ENCODE measurements at places on chromosomes 7 and 10.

- DNase-seq, result peak; percentile 28
Observed at GRCh38 chr10:105840288-105840770, 1199.2 kb downstream of the SORCS3 start.

DNA sequence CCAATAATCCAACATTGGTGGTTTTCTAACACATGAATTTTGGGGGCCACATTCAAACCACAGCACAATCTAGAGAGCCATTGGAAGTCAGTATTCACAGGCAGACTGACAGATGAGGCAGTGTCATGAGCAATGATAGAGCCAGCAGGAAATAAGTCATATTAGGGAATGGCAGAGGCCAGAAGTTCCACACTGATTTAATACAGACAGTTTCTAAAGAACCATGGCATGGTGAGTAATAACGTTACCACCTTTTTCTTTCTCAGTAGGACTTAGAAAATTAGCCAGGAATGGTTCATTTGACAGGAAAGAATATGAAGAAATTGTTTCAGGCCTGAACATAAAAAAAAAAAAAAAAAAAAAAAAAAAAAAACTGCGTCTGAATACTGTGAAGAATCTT, 210.3 kb downstream of the GPAM start:
- peak; percentile 1 for DNase-seq

- no peak for DNase-seq
Observed at GRCh38 chr7:94127026-94127425, 122.9 kb upstream of the BET1 start.

DNA sequence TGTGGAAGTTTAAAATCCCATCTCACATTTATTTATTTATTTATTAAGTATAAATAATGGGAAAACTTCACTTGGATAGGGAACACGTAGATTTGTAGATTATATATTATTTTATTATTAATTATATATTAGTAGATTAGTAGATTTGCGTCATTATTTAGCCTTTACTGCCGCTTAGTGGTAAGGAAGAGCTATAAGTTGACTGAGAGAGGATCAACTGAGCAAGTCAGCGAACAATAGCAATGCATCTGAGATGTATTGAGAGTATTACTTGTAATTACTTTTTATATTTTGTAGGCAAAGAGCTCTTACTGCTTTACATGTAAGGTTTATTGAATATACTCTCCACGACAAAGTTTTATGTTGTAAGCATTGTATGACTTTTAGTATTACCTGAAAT, 244.5 kb upstream of the ANKRD30A start:
- peak; percentile 27 for DNase-seq

GRCh38 chr7:106457678-106458077, 172.9 kb upstream of the NAMPT start:
- DNase-seq, result no peak

GRCh38 chr10:1316121-1316808, 260.1 kb downstream of the WDR37 start:
- no peak for DNase-seq

GRCh38 chr10:93518531-93518930, 22.1 kb downstream of the CEP55 start:
- no peak for DNase-seq

GRCh38 chr10:3287572-3288445, 115.2 kb upstream of the PITRM1 start:
- no peak for DNase-seq

GRCh38 chr10:113326160-113327111, 226.4 kb upstream of the HABP2 start:
- peak; percentile 98 for DNase-seq

DNA sequence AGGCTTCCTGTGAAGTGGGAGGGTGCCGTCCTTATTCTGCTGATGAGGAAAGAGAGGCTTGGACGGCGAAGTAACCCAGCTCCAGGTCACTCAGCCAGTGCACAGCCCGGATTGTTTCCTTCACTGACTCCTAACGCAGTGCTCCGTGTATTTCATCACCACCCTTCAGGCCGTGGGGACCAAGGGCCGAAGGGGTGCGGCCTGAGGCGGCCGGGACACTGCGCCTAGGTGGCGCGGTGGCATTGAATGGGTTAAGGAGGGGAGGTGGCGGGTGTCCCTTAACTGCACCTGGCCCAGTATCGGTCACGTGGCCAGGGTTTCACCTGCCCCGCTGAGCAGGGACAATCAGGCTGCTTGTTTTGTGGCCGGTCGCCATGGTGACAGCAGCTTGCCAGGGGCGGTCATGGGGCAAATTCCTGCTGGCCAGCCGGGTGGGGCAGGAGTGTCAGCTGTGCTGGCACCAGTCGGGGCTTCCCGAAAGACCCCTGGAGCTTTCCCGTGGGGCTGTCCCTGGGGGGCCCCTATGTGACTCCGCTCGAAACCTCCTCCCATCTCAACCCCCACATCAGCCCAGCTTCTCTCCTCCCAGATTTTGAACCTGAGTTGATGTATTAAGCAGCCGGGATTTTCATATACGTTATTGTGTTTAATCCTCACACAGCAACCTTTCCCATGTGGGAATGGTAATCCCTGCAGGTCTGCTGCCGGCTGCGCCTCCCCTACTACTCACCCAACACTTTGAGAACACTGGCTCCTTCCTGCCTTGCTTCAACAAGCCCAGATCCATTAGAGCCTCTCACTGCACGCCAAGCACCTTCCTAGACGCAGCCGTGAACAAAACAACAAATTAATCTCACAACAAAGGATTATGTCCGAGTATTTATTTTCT, 4.4 kb upstream of the ABHD11 start:
- no peak for DNase-seq

DNA sequence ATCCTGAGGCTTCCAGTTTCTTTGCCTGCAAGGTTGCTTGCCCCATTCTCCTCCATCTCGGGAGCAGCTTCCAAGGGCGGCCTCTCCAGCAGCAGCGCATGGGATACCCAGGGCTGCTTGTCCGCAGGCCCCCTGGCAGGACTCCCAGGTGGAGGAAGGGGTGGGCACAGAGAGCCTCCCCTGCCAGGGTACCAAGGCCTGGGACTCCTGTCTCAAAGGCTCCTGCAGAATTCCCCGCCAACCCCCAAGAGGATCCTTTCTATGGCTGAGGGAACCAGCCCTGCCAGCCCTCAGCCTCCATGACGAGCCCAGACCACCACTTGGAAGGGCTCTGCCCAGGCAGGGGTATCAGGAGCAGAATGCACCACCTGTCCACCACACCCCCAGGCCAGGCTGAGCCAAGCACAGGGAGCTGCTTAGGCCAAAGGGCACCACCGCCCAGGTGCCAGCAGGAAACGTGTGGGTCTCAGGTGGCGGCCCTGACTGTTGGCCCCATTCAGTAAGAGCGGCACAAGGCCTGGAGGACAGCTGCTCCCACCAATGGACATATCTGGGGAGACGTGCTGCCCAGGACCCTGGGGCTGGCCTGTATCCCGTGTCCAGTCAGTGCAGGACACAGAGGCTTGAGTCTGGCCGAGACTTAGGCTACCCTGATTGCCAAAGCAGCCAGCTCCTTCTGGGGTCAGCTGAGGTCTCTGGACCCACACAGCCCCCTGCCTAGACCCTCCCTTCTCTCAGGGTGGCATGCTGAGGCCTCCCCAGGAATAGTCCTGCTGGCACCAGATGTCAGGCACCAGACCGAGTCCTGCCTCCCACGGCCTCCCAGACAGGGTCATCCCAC, 33.8 kb upstream of the INPP5A start:
- no peak for DNase-seq

DNA sequence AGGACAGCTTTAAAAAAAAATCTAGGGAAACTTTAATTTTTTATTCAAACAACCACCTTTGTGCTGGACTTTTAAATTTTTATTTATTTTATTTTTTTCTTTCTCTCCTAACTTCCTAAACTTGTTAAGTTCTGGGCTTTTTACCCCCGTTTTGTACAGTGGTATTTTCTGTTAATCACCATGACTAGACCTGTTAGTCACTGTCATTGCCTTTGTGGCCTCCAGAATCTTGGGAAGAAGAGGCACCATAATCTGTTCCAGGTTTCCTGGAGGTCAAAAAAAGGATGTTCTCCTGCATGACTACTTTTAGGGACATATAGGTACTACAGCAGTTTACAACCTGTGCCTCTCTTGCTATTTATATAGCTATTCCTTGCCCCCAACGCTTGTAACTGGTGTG, 31.1 kb upstream of the DDX50 start:
- DNase-seq, result peak; percentile 5

DNA sequence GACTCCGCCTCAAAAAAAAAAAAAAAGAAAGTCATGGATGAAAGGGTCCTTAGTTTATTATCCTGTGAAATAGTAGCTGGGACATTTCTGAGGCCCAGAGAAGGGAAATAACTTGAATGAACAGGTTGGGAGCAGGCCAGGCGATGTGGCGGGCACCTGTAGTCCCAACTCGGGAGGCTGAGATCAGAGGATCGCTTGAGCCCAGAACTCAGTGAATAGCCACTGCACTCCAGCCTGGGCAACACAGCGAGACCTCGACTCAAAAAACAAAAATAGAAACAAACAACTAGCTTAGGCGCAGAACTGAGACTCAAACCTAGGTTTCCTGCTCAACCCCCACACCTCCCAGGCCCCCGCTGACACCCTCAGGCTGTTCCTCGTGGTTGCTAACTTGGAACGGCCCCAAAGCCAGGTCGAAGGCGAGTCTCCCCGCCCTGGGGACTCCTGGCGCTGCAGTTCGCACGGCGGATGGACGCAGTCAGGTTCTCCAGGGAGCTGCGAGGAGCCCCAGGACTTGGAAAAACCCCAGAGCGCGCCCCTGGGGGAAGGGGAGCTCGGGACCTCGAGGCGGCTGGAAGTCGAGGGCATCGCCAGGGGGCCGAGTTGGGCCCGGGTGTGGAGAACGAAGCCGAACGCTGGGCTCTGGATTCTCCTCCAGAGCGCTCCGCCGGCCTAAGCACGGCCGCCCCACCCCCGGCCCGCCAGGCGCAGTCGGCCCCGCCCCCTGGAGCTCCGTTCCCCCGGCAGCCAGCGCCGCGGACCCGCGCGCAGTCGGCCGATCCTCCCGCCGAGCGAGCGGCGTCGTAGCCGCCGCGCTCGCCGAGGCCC, at the start of gene STOX1:
Gene STOX1, plus strand, starts transcription at position 768 of the 828 bp plus-strand sequence. CDS start 93 bp downstream, outside the sequence.
- peak; percentile 63 for DNase-seq

GRCh38 chr10:32245760-32246159, 101.2 kb downstream of the EPC1 start:
- DNase-seq, result no peak

GRCh38 chr7:18828260-18828993, 289.0 kb downstream of the TWIST1 start:
- DNase-seq, result peak; percentile 18

Data from fibroblast of skin of back (primary cell).